ENCODE measurements at places on chromosomes 6 and 20. TPM values are rescaled to one million over a fixed set of nuclear protein-coding genes. Genes with fewer than 3 reads are reported as not detected.

Gene DYNLRB1
- polyA plus RNA-seq = 206 TPM

GRCh38 chr6:147000545-147001488 is 203.4 kb upstream of the STXBP5 start:
- no peaks in the 10 kb centered on the region for H3K27me3 ChIP-seq
- H3K36me3 ChIP-seq = no peaks in the 10 kb centered on the region
- peaks cover 3% of the 10 kb centered on the region for H3K4me1 ChIP-seq
- H3K27ac ChIP-seq = no peak overlapping the region
- DNase-seq = no peak
- H3K4me3 ChIP-seq = no peak overlapping the region

Gene VSX1
- 0.14 TPM for polyA plus RNA-seq

Gene ATP6V1G2
- polyA plus RNA-seq = 5.7 TPM

- H3K4me1 ChIP-seq = no peaks in the 10 kb centered on the region
- no peaks in the 10 kb centered on the region for H3K27me3 ChIP-seq
- DNase-seq = no peak
- no peaks in the 10 kb centered on the region for H3K36me3 ChIP-seq
- H3K4me3 ChIP-seq = no peak overlapping the region
Observed at GRCh38 chr20:34268145-34268544, 26.9 kb downstream of the ASIP start.

DNA sequence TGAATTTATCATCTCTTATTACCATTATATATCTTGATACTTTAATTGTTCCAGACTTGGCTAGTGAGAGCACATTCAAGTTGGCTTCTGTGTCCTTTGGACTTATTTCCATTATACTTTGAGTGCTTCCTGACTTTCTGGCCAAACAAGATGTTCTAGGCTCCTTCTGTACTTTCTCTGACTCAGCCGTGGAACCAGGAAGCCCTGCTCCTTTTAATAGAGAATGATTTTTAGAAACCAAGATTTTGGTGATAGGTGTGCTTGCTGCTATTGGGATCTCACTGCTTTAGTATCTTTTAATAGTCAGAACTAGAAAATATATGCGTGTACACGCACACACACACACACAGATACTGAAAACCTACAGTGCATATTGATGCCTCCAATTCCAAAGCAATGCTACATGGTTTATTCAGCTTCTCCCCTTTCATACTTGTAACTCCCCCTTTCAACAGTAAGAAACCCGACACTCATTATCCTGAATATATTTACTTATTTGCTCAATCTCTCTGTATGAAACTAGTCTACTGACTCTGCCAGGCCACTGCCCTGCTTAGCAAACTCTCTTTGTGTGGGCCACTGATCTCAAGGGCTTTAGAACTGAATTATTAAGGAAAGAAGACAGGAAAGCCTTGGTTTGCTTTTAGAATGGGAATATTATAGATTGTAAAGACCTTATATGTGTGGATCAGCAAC is 42.7 kb upstream of the EZR start:
- H3K4me1 ChIP-seq = peaks cover 2% of the 10 kb centered on the region
- no peak for DNase-seq
- H3K27me3 ChIP-seq = no peaks in the 10 kb centered on the region
- no peak overlapping the region for H3K4me3 ChIP-seq
- H3K27ac ChIP-seq = no peak overlapping the region

GRCh38 chr6:90126839-90127238 is 169.8 kb downstream of the BACH2 start:
- no peaks in the 10 kb centered on the region for H3K27me3 ChIP-seq
- H3K36me3 ChIP-seq = no peaks in the 10 kb centered on the region
- H3K27ac ChIP-seq = no peak overlapping the region
- DNase-seq = no peak
- no peaks in the 10 kb centered on the region for H3K4me1 ChIP-seq

- H3K36me3 ChIP-seq = peaks cover 5% of the 10 kb centered on the region
- H3K27me3 ChIP-seq = no peaks in the 10 kb centered on the region
- no peak overlapping the region for H3K4me3 ChIP-seq
- H3K27ac ChIP-seq = no peak overlapping the region
- H3K4me1 ChIP-seq = peaks cover 7% of the 10 kb centered on the region
Observed at GRCh38 chr20:58447511-58448391, 58.7 kb downstream of the VAPB start.

Gene FITM2
- 1.2 TPM for polyA plus RNA-seq

DNA sequence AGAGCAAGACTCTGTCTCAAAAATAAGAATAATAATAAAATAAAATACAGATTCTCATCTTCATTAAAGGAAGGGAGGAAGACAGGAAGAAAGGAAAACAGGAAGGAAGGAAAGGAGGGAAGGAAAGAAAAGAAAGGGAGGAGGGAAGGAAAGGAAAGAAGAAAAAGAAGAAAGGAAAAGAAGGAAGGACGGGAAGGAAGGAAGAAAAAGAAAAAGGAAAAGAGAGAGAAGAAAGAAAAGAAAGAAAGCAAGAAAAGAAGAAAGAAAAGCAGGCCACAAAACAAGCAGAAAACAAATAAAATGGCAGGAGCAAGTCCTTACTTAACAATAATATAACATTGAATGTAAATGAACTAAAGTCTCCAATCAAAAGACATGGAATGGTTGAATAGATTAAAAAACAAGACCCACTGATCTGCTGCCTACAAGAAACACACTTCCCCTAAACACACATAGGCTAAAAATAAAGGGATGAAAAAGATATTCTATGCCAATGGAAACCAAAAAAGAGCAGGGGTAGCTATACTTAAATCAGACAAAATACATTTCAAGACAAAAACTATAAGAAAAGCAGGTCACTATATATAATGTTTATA is 60.4 kb downstream of the ZFP64 start:
- no peak overlapping the region for H3K27ac ChIP-seq
- no peak for DNase-seq
- no peaks in the 10 kb centered on the region for H3K27me3 ChIP-seq
- H3K36me3 ChIP-seq = no peaks in the 10 kb centered on the region
- H3K4me1 ChIP-seq = no peaks in the 10 kb centered on the region
- H3K4me3 ChIP-seq = no peak overlapping the region

- no peak overlapping the region for H3K27ac ChIP-seq
- H3K4me3 ChIP-seq = no peak overlapping the region
- no peaks in the 10 kb centered on the region for H3K36me3 ChIP-seq
- DNase-seq = no peak
Observed at GRCh38 chr6:43812850-43813578, 43.0 kb downstream of the VEGFA start.

Gene FKBP1C
- 1.0 TPM for polyA plus RNA-seq

DNA sequence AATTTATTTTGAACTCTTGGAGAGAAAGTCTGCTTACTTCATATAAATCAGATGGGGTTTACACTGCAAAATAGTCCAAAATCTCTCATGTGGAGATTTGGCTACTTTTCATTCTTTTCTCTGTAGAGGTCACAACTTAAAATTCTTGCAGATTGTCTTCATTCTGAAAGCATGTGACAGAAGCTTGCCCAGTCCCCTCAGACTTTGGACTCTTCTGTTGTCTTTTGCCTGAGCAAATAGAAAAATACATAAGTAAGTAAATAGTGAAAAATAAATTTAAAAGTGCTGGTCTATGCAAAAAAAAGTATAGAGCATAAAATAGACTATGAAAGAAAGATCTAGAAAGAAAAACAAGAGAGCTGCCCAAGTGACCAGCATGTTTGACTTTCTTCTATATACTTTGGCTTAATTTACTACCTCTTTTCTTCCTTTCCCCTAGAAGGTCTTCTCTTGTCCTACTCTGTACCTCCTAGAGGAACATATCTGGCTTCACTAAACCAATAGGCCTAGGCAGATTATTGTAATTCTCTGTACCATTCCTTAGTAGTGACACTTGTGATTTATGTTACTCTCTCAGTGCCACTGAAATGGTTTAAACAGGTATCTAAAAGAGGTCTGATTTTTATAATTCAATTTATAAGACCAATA is 260.9 kb downstream of the TENT5A start:
- H3K36me3 ChIP-seq = no peaks in the 10 kb centered on the region
- DNase-seq = no peak
- H3K27me3 ChIP-seq = no peaks in the 10 kb centered on the region
- no peak overlapping the region for H3K4me3 ChIP-seq

Gene TFAP2A
- polyA plus RNA-seq = 0.24 TPM

DNA sequence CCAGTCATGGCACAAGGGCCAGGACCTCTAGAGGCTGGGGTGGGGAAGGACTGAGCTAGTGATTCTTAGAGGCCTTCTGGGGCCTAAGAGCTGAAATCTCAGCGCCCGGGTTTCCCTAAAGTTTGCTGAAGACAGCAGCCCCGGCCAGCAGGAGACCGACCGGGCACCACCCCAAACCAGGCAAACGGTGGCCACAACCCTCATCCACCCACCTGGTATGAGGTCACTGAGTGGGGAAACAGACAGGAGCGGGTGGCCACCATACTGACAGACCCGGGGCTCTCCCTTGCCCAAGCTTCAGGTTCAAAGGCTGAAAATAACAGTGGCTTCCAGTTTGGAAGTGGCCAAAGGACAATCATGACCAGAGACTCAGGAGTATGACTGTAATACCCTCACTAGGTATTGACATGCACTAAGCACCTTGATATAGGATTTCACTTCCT is 35.0 kb upstream of the ID1 start:
- 0 out of 2 replicates have a peak, but pooled peaks cover 3% of the 10 kb centered on the region for H3K36me3 ChIP-seq
- peaks cover 41% of the 10 kb centered on the region for H3K4me1 ChIP-seq
- no peak overlapping the region for H3K4me3 ChIP-seq
- no peak for DNase-seq
- H3K27me3 ChIP-seq = no peaks in the 10 kb centered on the region

GRCh38 chr6:20932284-20932683 is 398.0 kb downstream of the CDKAL1 start:
- no peak for DNase-seq
- H3K4me1 ChIP-seq = no peaks in the 10 kb centered on the region
- no peaks in the 10 kb centered on the region for H3K27me3 ChIP-seq
- H3K4me3 ChIP-seq = no peak overlapping the region
- no peaks in the 10 kb centered on the region for H3K36me3 ChIP-seq

- H3K27me3 ChIP-seq = no peaks in the 10 kb centered on the region
- H3K36me3 ChIP-seq = peaks cover 13% of the 10 kb centered on the region
- H3K4me1 ChIP-seq = peaks cover 3% of the 10 kb centered on the region
- no peak overlapping the region for H3K4me3 ChIP-seq
- no peak for DNase-seq
- H3K27ac ChIP-seq = no peak overlapping the region
Observed at GRCh38 chr20:50746138-50746940, 15.0 kb downstream of the PARD6B start.

DNA sequence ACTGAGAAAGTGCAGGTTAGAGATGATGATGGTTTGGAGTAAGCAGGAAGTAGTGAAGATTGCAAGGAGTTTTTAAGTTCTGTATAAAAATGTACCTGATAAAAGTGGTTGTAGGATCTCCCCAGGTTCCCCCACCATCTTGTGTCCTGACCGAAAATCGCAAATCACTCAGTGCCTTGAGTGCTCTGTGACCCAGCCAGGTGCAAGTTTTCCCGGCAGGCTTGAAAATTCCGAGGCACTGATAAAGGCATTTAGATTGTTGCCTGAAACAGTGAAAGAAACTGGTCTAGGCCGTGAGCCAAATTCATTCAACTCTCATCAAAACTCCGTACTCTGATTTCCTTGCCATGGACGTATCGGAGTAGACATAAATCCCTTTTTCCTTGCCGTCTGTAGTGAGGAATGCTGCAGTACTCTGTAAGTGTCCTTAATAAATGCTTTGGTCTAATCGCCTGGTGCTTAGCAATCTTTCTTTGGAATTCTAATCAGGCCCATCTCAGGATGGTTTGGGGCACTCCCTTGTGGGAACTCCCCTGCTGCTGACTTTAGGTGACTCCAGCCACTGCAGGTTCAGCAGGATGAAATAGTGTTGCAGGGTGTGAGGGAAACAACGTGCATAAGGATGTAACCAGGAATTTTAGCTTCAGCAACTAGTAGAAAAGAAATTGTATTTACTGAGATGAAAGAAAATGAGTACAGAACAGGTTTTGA is 1199.8 kb upstream of the MAP3K7 start:
- no peaks in the 10 kb centered on the region for H3K27me3 ChIP-seq
- DNase-seq = no peak
- H3K36me3 ChIP-seq = no peaks in the 10 kb centered on the region
- H3K4me1 ChIP-seq = peaks cover 5% of the 10 kb centered on the region

GRCh38 chr6:17988422-17988944 is 1.0 kb upstream of the KIF13A start:
- H3K27me3 ChIP-seq = no peaks in the 10 kb centered on the region
- H3K4me3 ChIP-seq = peak overlapping the region; percentile 90
- DNase-seq = no peak
- H3K4me1 ChIP-seq = peaks cover 9% of the 10 kb centered on the region
- no peak overlapping the region for H3K27ac ChIP-seq

DNA sequence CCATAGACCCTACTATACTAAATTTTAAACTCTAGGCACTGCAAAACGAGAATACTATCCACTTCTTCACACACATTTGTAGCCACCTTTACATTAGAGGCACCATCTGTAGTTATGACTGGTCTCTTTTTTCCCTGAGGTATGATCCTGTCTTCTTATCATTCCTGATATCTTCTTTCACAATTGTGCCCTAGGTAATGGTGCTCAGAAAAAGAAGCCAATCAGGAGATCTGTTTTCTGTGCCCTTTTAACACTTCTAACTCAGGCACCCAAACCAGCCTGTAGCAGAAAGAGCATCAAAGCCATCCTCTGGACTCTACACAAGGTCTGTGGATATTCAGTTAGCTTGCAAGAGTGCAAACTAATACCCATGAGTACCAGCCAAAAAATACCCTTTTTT is 149.7 kb upstream of the SGK1 start:
- H3K27me3 ChIP-seq = peaks cover 1% of the 10 kb centered on the region
- H3K36me3 ChIP-seq = no peaks in the 10 kb centered on the region
- no peaks in the 10 kb centered on the region for H3K4me1 ChIP-seq
- H3K4me3 ChIP-seq = no peak overlapping the region
- H3K27ac ChIP-seq = no peak overlapping the region
- DNase-seq = no peak

GRCh38 chr20:20856956-20857355 is 144.5 kb upstream of the RALGAPA2 start:
- no peak overlapping the region for H3K27ac ChIP-seq
- H3K27me3 ChIP-seq = no peaks in the 10 kb centered on the region
- no peak overlapping the region for H3K4me3 ChIP-seq
- H3K36me3 ChIP-seq = no peaks in the 10 kb centered on the region
- no peak for DNase-seq
- no peaks in the 10 kb centered on the region for H3K4me1 ChIP-seq

GRCh38 chr6:72272958-72273357 is 348.9 kb upstream of the KCNQ5 start:
- no peaks in the 10 kb centered on the region for H3K36me3 ChIP-seq
- H3K27ac ChIP-seq = no peak overlapping the region
- H3K4me1 ChIP-seq = no peaks in the 10 kb centered on the region
- H3K4me3 ChIP-seq = no peak overlapping the region
- H3K27me3 ChIP-seq = no peaks in the 10 kb centered on the region

Gene NR2E1
- polyA plus RNA-seq = not detected

GRCh38 chr6:141610741-141611140 is 522.0 kb upstream of the GJE1 start:
- no peak overlapping the region for H3K27ac ChIP-seq
- H3K27me3 ChIP-seq = no peaks in the 10 kb centered on the region
- DNase-seq = no peak
- H3K4me3 ChIP-seq = no peak overlapping the region
- H3K4me1 ChIP-seq = no peaks in the 10 kb centered on the region

Gene RREB1
- polyA plus RNA-seq = 5.6 TPM
